ENCODE measurements at places on chromosomes 1 and 21.

DNA sequence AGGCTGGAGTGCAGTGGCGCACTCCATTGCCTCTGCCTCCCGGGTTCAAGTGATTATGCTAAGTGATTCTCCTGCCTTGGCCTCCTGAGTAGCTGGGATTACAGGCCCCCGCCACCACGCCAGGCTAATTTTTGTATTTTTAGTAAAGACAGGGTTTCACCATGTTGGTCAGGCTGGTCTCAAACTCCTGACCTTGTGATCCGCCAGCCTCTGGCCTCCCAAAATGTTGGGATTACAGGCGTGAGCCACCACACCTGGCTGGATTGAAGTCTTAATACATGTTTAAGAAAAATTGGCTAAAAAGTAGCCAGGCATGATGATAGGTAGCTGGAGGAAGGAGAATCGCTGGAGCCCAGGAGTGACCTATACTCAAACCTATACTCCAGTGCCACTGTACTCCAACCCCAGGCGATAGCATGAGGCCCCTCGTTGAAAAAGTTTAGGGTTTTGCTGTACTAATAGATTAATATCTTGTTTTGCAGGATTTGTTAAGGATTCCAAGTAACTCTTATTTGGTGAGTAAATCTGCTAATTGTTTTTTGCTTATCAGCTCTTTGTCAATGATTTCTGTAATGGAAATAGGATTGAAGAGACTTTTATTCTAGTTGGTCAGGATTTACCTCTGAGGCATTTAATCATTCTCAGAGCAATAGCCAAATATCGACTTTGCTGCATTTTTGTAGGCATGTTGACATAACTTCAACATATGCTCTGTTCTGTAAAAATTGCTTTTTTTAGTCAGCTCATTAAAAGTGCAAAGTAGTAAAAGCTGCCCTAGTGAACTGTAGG is 2.0 kb downstream of the RCC1 start:
- no peak for DNase-seq

- DNase-seq, result no peak
These were observed 57.8 kb downstream of the MROH9 start for GRCh38 chr1:170993151-170993550.

- no peak for DNase-seq
These were observed 25.3 kb downstream of the DTL start for GRCh38 chr1:212060632-212061472.

GRCh38 chr1:47765236-47765635 is 231.9 kb downstream of the TRABD2B start:
- DNase-seq, result no peak

DNA sequence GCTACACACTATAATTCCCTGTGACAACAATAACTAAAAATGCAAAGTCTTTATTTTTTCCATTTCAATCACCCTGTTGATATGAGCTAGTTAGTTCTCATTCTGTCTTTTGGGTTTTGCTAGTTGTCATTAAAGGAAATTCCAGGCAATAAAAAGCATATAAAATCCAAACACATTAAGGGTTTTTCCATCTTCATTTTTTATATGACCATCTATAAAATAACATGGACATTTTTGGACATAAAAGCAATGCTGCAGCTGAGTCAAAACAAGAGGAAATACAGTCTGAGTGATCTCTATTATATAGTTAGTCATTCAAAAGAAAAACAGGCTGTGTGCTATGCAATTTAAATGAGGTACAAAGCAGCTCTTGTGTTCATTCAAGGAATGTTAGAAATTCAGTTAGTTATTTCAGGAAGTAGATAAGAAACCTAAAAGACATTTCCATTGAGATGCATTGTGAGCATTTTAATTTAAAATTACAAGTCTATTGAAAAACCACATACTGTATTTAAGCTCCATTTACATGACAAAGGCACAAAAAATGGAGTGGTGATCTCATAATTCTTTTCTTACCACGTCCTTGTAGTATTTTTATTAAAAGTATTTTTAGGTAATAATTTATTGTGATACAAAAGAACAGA is 67.3 kb upstream of the BCL10 start:
- no peak for DNase-seq

DNA sequence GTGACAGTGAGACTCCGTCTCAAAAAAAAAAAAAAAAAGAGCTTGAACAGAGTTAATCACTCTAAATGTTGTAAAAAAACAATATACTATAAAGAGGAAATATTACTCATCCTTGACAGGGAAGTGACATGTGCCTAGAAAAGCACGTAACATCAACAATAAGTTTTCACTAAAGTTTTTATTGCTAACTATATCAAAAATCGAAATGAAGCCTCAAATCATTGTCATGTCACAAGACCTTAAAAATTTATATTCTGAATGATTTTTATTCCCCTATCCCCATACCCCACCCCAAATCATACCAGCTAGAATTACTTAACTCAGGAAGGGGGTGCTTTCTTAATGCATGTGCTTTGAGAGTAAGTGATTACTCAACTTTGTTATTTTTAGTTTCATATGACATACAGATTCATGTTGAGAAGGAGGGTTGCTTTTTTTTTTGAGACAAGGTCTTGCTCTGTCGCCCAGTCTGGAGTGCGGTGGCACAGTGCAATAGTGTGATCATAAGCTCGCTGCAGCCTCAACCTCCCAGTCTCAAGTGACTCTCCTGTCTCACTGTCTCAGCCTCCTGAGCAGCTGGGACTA is 53.6 kb upstream of the MUTYH start:
- peak; percentile 11 for DNase-seq

- DNase-seq, result no peak
These were observed 106.8 kb downstream of the RAVER2 start for GRCh38 chr1:64851664-64852063.

- no peak for DNase-seq
These were observed 161.7 kb downstream of the PLPP3 start for GRCh38 chr1:56417646-56418045.

DNA sequence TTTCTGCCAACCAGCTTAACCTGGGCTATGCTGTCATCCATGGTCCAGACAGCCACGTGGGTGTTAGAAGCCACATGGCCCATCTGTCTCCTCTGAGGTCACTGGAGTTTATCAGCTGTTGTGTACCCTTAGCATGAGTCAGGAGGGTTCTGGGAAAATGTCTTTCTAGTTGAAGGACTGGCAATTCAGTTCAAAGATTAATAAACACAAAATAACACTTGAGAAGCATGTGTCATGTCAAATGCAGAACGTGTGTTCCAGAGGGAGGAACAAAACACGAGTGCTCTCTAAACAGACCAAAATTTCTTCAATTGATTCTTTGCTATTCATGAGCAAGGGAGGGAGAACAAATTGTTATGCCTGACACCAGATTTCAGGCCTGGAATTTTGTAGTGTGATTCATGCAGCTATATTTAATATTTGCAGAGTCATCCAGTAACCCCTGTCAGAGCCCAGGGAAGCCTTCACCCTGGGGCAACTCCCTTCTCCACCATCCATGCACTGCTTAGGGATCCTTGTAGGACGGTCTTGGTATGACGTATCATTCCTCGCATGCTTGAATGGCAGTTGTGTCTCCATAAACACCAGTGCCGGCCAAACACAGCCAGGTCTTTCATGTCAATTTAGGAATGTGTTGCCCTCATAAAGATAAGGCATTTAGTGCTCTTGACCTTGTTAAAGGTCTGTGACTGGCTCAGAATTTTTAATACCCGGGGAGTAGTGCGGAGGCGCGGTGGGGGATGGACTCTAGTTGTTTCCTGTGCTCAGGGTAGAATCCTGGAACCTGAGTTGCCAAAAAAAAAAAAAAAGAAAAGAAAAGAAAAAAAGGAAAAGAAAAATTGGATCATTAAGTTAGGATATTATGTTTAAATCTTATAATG is 27.7 kb upstream of the DYRK1A start:
- DNase-seq, result no peak

- DNase-seq, result no peak
These were observed 75.7 kb upstream of the C1orf87 start for GRCh38 chr1:60149251-60149650.
